T-helper 22 cell (primary cell): ENCODE measurements at places on chromosomes 16 and 17.

GRCh38 chr17:6706996-6707395, 6.2 kb downstream of the SLC13A5 start:
- no peak for DNase-seq

DNA sequence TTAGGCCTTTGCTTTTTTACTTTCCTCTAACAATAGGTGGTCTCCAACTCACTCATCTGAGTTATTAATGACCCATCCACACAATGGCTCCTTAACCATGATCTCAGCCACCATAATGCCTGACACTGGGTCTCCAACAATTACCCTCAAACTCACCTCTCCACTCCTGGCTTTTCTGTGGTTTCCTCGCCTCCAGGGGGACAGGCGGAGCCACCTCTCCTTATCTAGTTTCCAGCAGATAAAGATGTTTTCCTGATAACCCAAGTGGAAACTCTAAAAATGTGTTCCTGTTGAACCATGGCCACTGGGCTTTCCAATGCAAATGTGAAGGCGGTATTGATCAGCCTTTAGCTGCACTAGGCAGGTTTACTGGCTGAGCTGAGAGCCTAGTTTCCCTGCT, 9.4 kb upstream of the NOL11 start:
- DNase-seq, result no peak

DNA sequence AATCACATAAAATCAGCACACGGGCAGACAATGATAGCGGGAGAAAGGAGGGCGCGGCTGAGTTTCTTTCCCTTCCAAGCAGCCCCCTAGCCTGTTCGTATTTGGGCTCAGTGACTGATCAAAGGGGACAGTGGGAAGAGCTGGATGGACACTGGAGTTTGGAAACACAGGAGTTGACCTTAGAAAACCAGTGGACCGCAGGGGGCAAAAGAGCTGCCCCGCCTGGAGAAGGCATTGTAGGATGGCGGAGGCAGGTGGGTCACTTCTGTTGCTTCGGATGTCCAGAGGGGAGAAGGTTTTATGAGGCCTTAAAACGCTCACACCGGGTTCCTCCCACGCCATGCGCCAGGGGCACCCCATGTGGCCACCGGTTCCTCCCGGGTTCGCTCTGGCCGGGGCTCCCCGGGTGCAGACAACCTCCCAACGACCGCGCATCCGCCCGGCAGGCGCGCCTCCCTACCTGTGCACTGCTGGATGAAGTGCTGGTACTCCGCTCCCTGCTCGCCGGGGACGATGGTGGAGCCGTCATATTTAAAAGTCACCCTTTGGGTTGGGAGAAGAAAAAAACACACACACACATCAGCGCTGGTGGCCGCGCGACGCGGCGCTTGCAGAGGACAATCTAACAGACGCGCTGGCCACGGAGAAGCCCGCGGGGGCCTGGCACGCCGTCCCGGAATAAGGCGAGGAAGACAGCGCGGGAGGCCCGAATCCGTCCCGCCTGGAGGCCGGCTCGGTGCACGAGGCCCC, 662 bp downstream of the COTL1 start:
- DNase-seq, result no peak

DNA sequence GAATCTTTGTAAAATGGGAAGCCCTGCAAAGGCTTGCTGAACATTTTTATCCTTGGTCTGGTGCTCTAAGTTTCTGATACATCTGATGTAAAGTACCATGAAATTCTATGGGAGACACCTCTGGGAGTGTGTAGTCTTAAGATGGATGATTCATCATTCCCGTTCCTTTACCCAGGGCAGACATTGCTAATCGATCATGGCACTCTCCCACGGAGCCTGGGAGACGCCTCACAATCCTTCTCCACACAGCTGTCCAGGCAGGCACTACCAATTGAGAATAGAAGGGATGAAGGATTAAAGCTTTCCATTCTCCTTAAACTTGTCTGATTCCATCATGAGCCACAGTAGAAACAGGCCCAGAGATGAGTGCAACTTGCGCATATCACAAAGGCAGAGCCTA, 144.8 kb downstream of the GSG1L start:
- DNase-seq, result no peak

DNA sequence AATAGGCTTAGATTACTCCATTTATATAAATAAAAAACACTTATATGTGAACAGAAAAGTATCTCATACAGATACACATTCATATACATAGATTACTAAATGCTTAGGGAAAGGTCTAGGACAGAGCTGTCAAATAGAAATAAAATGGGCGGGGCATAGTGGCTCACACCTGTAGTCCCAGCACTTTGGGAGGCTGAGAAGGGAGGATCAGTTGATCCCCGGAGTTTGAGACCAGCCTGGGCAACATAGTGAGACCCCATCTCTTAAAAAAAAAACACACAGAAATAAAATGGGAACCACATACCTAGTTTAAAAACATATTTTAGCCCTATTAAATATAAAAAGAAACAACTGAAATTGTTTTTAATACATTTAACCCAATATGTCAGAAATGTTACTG, 58.9 kb downstream of the CFDP1 start:
- DNase-seq, result no peak

GRCh38 chr17:82863383-82863940, 23.6 kb upstream of the ZNF750 start:
- no peak for DNase-seq
